Kidney tubule cell (primary cell): ENCODE measurements at places on chromosomes 3 and 15.

DNA sequence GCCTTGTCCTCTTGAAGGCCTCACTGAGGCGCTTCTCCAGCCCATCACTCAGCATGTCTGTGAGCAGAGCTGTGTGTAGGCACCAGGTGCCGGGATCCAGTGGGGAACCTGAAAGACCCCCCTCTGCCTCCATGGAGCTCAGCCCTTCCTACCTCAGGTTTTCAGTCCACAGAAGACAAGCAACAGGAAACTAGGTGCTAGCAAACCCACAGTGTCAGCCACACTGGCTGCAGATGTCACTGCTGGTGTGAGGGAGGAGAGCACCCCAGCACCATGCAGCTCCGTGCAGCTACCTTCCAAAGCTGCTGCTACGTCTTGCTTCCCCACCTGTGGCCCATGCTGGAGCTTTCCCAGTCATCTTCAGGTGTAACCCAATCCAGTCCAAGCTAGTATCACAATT lies 17.9 kb downstream of the PSTPIP1 start:
- DNase-seq: no peak

GRCh38 chr15:69474846-69475455 lies 22.3 kb downstream of the RPLP1 start:
- DNase-seq: peak; percentile 56

GRCh38 chr3:88191872-88192409 lies 42.2 kb downstream of the C3orf38 start:
- no peak for DNase-seq

DNA sequence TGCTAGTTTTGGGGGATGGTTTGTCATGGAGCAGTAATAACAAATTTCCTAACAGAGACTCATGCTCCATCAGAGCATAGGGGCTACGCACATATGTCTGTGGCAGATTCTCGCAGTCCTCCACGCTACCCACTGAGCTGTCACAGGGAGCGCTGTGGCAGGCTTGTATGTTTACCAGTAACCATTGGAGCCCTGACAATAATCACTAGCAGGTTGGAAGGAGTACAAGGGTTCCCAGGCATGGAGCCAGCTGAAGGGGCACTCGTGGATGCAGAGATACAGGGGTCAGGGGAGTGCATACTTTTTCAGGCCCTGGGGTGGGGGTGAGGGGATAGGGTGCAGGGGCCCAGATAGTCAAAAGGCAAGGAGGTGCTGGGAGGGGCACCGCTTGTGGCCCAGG lies 7.9 kb upstream of the GP9 start:
- DNase-seq: no peak

DNA sequence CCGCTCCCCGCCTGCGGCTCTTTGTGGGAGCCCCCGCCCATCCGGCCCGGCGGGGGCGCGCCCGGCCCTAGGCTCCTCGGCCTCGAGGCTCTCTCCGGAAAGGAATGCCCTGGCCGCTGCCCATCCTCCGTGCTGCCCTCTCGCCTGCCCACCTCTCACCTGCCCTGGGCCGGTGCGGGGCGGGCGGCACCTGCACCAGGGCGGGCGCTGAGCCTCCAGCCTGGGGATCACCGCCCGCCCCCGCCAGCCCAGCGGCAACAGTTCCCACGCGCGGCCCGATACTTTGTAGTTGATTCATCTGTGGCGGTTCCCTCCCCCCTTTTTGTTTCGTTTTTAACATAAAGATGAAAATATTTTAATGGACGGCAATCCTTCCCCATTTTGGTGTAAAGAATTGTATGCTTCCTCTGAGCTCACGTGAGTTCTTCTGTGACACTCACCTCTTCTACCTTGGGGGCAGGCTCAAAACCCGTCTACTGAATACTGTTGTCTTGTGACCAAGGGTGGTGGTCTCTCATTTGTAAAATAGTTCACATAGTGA lies 1.9 kb downstream of the KLF13 start:
- DNase-seq: no peak
